Activated T-helper 1 cell treated with anti-CD3 and anti-CD28 coated beads, Interleukin-2, amount 50 U/mL, for 16 hours (primary cell): ENCODE measurements at places on chromosomes 13 and 19.

- no peak for DNase-seq
Observed at GRCh38 chr19:12783849-12784393, 7.4 kb upstream of the JUNB start.

GRCh38 chr13:57820924-57821323 lies 189.4 kb downstream of the PCDH17 start:
- no peak for DNase-seq

DNA sequence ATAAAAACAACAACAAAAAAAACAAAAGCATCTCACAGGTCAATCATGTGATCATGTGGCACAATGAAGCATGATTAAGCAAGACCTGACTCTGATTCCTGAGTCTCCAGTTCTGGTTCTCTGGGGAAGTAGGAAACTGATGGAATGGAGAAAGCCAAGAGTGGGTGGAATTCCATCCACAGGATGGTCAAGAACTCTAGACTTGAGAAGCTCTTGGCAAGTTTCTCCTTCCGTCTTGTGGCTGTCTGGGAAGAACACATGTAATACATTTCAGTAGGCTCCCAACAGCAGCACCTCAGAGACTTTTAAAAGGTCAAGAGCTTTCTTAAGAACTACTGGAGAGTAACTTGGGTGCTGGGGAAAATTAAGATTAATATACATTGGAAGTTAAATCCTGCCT lies 78.6 kb upstream of the TSHZ3 start:
- no peak for DNase-seq

GRCh38 chr13:34914416-34914815 lies 27.7 kb upstream of the NBEA start:
- no peak for DNase-seq

GRCh38 chr13:110442930-110443621 lies 118.4 kb downstream of the RAB20 start:
- DNase-seq = no peak

GRCh38 chr13:52162279-52163101 lies 3.1 kb upstream of the NEK3 start:
- DNase-seq = no peak

DNA sequence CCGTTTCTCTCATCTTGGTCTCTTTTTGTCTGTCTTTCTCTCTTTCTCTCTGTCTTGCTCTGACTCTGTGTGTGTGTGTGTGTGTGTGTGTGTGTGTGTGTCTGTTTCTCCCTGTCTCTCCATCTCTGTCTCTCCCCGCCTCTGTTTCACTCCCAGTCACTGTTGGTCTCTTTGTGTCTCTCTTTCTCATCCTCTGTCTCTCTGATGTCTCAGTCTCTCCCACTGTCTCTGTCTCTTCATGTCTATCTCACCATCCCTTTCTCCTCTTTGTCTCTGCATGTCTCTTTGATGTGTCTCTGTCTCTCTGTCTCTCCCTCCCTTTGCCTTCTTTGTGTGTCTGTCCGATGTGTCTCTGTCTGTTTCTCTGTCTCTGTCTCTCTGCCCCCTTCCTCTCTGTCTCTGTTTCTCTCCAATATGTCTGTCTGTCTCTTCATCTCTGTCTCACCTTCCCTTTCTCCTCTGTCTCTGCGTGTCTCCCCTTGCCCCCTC lies 2.5 kb downstream of the NFIC start:
- no peak for DNase-seq

- DNase-seq = no peak
Observed at GRCh38 chr19:7242601-7243258, 51.5 kb downstream of the INSR start.

DNA sequence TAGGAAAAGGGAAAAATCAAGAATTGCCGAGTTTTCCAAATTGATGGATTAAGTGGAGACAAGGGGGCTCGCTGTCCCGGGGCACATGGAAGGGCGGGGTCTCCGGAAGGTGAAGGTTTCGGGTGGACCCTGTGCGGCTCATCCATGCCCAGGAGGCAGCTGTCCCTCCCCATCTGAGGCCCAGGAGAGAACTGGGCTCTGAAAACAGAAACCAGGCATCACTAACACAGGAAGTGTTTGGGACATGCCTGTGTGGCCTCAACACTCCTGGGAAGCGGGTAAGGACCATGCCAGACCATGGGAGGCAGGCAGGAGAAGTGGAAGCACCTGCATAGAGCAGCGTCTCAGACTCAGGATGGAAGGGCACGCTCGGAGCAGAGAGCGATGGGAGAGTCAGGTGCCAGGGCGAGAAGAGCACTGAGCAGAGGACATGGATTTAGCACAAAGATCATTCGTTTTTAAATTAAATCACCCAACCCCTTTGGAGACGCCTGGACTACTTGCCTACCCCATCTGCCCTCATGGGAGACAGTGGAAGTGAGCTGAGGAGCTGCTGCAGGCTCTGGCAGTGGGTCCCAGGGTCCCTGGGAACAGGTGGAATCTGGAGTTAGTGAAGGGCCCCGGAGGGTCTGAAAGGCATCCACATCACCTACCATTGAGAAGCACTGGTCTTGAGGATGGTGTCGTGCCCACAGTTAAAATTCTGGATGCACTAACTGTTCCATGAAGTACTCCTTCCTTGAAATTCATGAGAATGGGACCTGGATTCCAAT lies 183.2 kb upstream of the SOX1 start:
- no peak for DNase-seq

DNA sequence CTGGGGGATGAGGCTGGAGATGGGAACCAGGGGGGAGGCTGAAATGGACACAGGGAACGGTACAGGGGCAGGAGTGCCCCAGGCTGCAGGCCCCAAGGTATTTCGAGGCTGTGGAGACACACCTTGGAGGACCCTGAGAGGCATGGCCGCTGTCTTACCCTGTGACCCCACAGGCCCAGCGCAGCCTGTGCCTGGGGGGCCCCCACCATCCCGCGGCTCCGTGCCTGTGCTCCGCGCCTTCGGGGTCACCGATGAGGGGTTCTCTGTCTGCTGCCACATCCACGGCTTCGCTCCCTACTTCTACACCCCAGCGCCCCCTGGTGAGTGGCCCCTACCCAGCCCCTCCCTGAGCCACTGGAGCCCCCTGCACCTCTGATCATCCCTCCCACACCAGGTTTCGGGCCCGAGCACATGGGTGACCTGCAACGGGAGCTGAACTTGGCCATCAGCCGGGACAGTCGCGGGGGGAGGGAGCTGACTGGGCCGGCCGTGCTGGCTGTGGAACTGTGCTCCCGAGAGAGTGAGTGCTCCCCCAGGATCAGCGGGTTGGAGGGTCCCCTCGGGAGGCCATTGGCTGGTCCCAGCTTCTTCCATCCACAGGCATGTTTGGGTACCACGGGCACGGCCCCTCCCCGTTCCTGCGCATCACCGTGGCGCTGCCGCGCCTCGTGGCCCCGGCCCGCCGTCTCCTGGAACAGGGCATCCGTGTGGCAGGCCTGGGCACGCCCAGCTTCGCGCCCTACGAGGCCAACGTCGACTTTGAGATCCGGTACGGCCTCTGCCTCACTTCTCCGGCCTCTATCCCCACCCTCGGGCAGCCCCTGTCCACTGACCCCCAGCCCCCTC lies 16.9 kb upstream of the SPIB start:
- DNase-seq = no peak

- DNase-seq = no peak
Observed at GRCh38 chr19:21680026-21680425, 87.4 kb downstream of the ZNF100 start.

- no peak for DNase-seq
Observed at GRCh38 chr13:41162151-41162550, 29.5 kb upstream of the KBTBD6 start.

DNA sequence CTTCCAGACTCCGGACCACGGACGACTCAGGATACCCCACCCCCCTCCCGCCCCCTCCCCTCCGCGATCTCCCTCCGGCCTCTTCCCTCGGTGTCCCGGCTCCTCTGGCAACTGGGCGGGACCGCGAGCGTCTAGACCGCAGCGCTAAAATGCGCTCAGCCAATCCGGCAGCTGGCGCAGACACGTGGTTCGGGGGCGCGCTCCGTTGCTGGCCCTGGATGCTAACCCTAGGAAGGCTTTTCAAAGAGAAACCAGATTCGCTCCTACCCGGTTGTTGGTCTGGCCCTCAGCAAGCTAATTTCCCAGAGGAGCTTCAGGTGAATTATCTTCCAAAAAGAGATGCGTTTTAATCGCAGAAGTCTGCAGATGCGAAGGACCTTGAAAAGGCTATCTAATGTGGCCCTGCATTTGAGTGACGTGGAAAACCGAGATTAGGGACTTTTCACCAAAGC lies at the start of gene DZIP1:
Gene DZIP1 (minus strand): TSS at position 106 of the 452 bp plus-strand sequence. CDS start 2,677 bp downstream, outside the sequence.
- DNase-seq = no peak

DNA sequence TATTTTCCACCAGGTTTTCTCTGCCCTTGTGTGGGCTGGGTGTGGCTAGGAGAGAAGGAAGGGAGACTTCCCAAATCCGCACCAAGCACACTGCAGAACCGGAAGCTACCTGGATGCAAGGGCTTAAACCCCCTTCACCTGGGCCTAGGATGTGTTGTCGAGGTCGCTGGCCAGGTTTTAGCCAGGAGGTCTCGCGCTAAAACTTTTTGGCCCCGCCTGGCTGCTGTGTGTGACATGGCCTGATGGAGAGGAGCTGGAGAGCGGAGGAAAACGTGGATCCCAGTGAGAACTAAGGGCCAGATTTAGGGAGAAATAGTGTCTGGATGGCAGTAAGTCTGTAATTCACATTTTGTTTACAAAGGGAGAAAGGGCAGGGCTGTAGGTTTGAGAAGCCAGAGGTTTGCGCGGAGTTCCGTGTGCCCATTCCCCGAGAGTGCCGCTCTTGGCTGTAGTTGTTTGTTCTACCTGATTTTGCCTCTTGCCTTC lies 3.1 kb upstream of the TSHZ3 start:
- no peak for DNase-seq
